ENCODE measurements at places on chromosomes 16 and 17.

GRCh38 chr17:44205962-44206824 lies 6.5 kb upstream of the ATXN7L3 start:
- DNase-seq, result no peak

DNA sequence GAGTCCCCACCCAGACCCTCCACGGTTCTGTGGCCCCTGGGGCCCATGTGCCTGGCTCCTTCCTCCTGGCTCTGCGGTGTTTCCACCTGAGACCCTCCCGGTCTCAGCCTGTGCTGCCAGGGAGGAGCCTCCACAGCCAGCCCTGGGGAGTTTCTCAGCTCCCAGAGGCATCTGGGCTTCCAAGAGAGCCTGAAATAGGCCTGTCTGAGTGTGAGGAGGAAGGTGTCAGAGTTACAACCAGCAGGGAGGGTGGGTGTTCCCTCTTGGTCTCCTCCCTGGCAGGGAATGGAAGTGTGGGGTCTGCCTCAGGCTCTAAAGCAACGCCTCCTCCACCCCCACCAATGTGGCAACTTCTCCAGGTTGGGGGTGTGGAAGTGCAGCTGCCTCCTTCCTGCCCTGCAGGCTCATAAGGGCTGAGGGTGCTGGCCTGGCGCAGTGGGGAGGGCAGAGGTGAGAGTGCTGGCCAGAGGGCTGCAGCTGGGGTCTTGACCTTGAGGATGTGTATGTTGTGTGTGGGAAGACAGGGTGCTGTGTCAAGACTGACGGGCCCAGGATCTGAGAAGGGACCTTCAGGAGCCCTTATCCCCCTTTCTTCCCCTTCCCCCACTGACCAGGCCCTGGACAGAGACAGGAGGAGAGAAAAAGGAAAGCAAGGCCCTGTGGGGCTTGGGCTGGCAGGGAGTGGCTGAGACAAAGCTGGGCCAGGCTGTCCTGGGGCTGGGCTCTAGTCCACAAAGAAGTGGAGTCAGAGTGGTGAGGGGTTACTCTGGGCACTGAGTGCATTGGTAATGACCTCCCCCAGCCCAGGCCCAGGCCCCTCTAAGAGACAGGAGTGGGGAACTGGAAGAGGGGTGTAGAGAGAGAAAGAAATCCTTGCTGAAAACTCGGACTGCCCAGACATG lies 2.4 kb downstream of the CYGB start:
- DNase-seq, result no peak

GRCh38 chr16:56603589-56603988 lies 4.8 kb upstream of the MT2A start:
- DNase-seq, result no peak

- no peak for DNase-seq
These were observed 24.1 kb downstream of the SLC6A4 start for GRCh38 chr17:30211371-30211770.

Measured in umbilical cord (tissue), 2 donors.